ENCODE measurements at places on chromosomes 7 and 10.

- DNase-seq: no peak
Measured at GRCh38 chr10:55491712-55492111, 690.7 kb upstream of the PCDH15 start.

GRCh38 chr10:123624086-123624485 is 42.1 kb upstream of the GPR26 start:
- DNase-seq: no peak

GRCh38 chr7:106177738-106178592 is 65.9 kb upstream of the SYPL1 start:
- DNase-seq: no peak

DNA sequence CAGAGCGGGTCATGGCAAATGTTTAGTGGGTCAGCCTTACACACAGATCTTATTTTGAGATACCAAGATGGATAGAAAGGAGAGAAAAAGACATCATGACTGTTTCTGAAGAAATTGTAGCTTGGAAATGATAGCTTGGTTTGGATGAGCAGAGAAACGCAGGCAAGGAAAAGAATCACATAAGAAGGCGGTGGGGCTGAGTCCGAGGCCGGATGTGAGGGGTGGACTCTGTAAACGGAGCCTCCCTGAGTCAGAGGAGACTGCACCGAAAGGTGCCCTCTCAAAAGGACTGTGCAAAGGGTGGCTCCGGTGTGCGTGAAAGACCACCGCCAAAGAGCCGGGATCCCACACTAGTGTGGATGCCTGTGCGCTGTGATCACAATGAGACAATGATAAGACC is 53.7 kb downstream of the ADARB2 start:
- no peak for DNase-seq

DNA sequence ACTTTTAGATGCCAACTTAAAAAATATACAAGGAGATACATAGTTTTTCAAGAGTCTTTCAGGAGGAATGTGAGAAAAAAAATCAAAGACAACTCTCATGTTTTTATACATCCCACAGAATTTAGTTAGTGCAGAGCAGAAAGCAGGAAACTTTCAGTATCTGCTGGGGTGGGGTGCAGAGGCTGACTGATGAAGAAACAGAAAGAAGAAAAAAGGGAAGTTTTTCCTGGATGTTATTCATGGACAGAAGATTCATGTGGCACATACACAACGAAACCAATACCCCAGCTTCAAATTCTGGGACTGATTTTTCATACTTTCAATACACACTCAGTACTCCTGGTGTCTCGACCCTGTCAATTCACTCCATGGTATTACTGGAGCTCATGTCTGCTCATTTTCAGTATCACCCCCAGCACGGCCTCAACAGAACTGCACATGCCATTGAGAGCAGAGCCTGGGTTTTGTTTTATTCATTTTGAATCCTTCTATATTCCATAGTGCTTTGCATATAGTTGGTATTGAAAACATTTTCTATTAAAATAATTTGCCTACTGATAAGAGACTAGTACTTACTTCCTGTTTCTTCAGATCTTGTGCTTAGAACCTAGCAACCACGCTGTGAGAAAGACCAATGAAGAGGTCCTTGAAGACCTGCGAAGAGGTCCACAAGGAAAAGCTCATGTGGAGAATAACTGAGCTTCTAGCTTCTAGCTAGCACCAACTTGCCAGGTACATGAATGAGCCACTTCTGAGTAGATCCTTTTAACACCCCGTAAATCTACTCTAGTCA is 49.0 kb downstream of the NDUFB2 start:
- no peak for DNase-seq

DNA sequence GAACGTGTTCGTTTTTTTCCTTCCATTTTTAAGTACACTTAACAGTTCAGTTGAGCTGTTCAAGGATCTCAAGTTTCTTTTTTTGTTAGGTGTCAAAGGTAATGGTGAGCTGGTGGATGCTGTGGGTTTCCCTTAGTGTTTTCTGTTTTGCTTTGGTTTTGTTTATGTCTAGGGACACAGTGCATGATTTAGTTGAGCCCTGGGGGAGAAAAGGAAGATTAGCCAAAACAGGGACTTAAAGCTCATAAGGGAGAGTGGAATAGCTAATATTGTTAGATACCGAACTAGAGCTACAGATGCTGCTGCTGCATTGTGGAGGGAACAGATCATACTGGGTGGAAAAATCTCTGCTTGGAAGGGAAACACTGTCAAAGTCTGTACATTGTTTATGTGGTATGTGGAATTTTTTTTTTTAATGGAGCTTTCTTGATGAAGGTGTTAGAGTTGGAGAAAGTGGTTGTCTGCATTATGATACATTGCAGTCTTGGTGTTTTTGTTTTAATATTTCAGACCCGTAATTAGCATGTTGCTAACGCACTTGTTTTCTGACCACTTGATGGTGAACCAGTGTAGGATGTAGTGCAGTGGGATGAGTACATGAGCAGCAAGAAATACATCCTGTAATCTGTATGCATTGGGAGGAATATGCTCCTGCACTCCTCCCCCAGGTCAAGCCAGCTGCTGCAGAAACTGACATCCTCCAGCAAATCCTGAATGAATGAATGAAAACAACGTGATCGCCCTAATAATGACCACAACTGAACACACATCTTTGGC is 2.1 kb downstream of the GLCCI1 start:
- no peak for DNase-seq

DNA sequence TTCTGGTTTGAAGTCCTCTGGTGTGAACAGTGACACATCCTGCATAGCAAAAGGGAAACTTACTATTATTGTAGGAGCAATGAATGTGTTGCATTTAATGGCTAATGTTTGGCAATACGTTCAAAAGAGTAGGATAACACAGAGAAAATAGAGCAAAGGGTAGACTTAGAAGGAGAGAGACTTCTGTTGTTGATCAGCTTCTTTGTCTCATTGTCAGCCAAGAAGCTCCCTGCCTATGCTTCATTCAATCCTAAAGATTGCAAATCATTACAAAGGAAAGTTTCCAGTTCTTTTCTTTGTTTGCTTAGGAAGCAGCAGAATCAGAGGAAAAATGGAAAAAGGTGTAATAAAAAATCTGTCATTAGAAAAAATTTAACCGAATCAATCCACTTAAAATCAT is 7.9 kb upstream of the TSPAN13 start:
- DNase-seq: no peak

DNA sequence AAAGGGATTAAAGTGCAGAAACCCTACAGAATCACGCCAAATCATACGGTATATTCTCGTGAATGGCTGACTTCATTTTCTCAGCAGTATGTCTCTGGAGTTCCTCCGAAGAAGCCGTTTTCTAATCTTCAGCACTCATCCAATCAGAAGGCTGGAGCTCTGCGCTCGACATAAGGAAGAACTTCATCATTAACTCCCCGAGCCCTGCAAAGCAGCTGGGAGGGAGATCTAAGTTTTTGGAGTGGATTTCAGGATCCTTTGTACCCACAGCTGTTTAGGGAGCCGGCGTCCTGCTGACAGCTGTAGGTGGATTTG is 40.7 kb upstream of the SDK1 start:
- DNase-seq: no peak

DNA sequence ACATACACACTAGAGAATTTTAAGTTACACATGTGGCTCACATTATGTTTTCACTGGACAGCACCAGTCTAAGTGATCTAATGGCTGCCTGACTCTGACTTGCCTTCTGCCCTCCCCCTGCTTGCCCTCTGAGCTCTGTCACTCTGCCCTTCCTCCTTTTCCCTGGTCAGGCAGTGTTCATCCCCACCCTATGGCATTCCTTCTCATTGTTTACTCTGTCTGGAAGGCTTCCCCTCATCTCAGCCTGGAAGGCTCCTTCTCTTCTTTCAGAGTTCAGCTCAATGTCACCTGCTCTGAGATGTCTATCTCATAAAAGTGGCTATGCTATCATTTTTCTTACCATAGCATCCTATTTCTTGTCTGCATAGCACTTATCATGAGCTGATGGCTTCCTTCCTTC is 305.7 kb downstream of the BMPER start:
- DNase-seq: no peak

- no peak for DNase-seq
Measured at GRCh38 chr10:35378541-35379210, 42.4 kb downstream of the CCNY start.

DNA sequence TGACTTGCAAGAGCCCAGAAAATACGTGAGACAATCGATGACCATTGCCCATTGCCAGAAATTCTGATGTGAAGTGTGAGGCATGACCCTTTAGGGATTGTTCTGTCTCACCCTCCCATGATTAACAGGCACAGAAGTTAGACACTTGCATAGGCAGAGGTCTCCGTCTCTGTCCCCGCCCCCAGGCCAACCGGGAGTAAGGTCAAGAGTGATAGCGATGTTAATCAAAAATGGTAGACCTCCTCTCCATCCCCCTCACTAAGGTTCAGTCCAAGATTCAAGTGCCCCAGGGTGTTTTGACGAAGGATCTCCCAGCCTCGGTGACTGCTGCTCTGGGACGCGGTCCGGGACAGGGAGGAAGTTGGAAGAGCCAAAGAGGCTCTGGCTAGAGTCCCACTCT is 22.7 kb upstream of the TRPV6 start:
- DNase-seq: no peak

DNA sequence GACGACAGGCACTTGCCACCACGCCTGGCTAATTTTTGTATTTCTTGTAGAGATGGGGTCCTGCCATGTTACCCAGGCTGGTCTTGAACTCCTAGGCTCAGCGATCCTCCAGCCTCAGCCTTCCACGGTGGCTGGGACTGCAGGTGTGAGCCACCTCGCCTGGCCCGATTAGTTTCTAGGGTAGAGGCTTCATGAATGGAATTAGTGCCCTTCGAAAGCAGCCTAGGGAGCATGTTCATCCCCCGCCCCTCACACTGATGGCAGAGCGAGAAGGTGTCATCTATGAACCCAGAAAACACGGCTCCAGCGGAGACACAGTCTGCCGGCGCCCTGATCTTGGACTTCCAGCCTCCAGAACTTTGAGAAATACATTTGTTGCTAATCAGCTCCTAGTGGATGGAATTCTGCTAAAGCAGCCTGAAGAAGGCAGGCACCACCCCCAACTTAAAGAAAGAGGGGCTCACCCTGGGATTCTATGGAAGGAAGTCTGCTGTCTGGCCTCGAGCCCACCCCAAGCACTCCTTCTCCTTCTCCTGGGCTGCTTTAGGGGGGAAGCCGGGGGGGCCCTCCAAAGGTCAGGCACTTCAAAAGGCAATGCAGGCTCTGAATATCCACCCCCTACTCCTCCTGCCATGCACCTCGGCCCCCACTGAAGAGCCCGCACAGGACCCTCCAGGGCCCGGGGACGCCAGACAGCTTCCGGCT is 10.1 kb downstream of the PDGFA start:
- DNase-seq: no peak

- no peak for DNase-seq
Measured at GRCh38 chr10:34286136-34286739, 528.9 kb downstream of the PARD3 start.

- no peak for DNase-seq
Measured at GRCh38 chr10:110483633-110484032, 14.1 kb upstream of the DUSP5 start.

DNA sequence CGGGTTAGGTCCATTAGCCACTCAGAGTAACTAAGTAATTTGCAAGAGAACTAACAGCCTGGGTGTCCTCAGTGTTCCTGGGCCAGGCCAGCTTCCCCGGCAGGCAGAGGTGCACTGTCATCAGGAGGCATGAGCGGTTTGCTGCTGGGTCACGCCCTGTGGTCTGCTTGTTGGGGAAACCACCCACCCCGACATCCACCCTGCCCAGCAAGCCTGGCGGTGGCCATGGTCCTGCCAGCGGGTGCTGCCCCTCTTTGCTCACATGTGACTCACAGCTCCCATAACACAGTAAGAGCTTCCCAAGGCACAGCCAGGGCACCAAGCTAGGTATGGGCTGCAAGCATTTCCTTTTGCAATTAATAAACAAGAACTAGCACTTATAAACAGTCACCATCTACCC is 75.9 kb downstream of the RGS10 start:
- DNase-seq: no peak

- DNase-seq: no peak
Measured at GRCh38 chr10:80518143-80518806, 19.4 kb upstream of the SH2D4B start.

DNA sequence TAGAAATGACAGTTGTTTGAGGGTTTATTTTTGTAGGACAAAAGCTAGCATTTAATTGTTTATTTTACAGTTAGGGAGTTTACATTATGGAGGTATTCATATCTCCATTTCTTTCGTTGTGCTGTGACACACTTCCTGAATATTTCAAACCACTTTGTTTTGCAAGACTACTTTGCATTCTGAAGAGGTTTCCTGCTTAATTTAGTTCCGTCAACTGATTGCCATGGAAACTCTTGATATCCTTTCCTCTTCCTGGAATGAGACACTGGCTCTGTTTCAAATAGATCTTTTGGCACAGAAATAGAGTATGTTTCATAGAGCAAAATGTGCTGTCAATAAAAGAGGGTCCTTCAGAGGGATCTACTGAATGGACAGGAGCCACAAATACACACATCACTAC is 159.5 kb upstream of the AGR3 start:
- no peak for DNase-seq

- no peak for DNase-seq
Measured at GRCh38 chr10:81116990-81117389, 579.3 kb downstream of the SH2D4B start.

GRCh38 chr10:63702092-63702491 is 180.9 kb downstream of the REEP3 start:
- DNase-seq: no peak

DNA sequence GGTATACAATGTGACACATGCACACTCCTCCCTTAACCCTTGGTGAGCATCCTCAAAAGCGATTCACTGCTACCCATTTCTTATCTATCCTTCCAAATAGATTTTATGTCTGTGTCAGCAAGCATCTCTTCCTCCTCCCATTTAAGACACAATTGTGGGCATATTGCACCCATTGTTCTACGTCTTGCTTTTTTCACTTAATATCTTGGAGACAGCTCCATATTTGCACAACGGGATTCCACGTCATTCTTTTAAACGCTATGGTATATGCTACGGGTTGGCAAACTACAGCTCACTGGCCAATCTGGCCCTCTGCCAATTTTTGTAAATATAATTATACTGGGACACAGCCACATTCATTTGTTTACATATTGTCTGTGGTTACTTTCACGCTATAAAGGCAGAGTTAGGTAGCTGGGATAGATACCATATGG is 88.6 kb downstream of the RNF216 start:
- no peak for DNase-seq

- no peak for DNase-seq
Measured at GRCh38 chr7:70334871-70335270, 736.6 kb downstream of the AUTS2 start.

DNA sequence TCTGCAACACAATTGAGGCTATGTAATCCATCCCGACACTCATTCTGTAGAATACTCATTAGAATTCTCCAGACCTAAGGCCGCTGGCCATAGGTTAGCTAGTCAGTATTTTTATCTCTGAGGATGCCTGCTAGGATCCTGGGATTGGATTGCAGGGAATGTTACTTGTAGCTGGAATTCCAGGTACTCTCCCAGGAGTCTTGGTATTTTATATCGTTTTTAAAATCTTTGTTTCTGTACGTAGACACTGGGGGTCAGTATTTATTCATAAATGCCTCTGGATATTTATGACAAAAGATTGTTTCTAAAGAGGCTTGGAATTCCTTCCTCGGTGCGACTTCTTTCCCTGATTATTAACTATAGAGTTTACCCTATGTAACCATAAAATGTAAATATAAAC is 40.1 kb downstream of the BPGM start:
- no peak for DNase-seq

All from stimulated activated CD8-positive, alpha-beta memory T cell treated with anti-CD3 and anti-CD28 coated beads, Interleukin-2, amount 100 ng/mL, for 1 hour (primary cell).